Smooth muscle cell of trachea (primary cell): ENCODE measurements at places on chromosomes 5 and 9. TPM values are rescaled to one million over a fixed set of nuclear protein-coding genes. Genes with fewer than 3 reads are reported as not detected.

The PPWD1 gene
- 35.9 and 59.1 TPM in 2 replicates for total RNA-seq

The PNPLA7 gene
- total RNA-seq: 1.3 and 2.0 TPM in 2 replicates

The EDIL3 gene
- total RNA-seq: 23.9 and 40.4 TPM in 2 replicates

The LRRC14B gene
- total RNA-seq: not detected in 2 replicates

The GARIN3 gene
- total RNA-seq: not detected in 2 replicates

The CMBL gene
- 12.8 and 24.0 TPM in 2 replicates for total RNA-seq

The TAF1L gene
- under 0.01 TPM in 2 replicates for total RNA-seq

The FAM81B gene
- total RNA-seq: not detected in 2 replicates

The GGTA1 gene
- total RNA-seq: not detected in 2 replicates

The STC2 gene
- 113 and 464 TPM in 2 replicates for total RNA-seq

The PLAA gene
- 37.7 and 45.7 TPM in 2 replicates for total RNA-seq

The HRH2 gene
- not detected in 2 replicates for total RNA-seq

The SAPCD2 gene
- 1.5 and 8.0 TPM in 2 replicates for total RNA-seq

The GFPT2 gene
- total RNA-seq: 44.7 and 67.6 TPM in 2 replicates

The FBN2 gene
- 12.1 and 78.2 TPM in 2 replicates for total RNA-seq

The IL4 gene
- not detected in 2 replicates for total RNA-seq

The DDX4 gene
- total RNA-seq: under 0.01 TPM in 1 of 2 replicates, not detected in the other

The ARHGEF37 gene
- 2.2 and 3.8 TPM in 2 replicates for total RNA-seq

The FUT7 gene
- total RNA-seq: not detected in 2 replicates

The PTGR1 gene
- total RNA-seq: 139 and 161 TPM in 2 replicates

The SHOC1 gene
- total RNA-seq: under 0.01 and 0.17 TPM in 2 replicates

The TAS2R1 gene
- not detected in 2 replicates for total RNA-seq

The FAM219A gene
- 5.5 and 8.6 TPM in 2 replicates for total RNA-seq

The PCDHB16 gene
- 0.15 and 0.50 TPM in 2 replicates for total RNA-seq

The IL7R gene
- total RNA-seq: 1.3 and 2.2 TPM in 2 replicates

The EIF4E1B gene
- not detected in 2 replicates for total RNA-seq

The PCDHGA2 gene
- 3.3 and 6.6 TPM in 2 replicates for total RNA-seq

The NUTM2G gene
- total RNA-seq: not detected in 2 replicates
